ENCODE measurements at places on chromosomes 2 and 18.

DNA sequence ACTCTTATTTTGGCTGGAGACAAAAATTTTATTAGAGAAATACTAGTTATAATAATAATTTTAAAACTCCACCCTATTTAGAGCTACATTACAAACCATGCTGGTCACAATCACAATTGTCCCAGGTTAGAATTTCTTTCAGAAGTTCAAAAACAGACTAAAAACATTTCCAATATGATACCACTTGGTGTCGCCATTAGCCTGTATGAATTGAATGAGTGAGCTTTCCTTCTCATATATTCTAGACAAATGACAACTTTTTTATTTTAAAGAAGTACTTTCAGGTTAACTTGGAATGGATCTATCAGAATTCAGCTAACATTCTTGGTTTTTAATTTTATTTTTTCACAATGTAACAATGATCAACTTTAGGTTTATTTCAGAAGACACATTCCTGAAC is 48.0 kb downstream of the SERPINB8 start:
- no peak for DNase-seq

- DNase-seq: no peak
Measured at GRCh38 chr18:45056926-45057325, 376.2 kb downstream of the SETBP1 start.

DNA sequence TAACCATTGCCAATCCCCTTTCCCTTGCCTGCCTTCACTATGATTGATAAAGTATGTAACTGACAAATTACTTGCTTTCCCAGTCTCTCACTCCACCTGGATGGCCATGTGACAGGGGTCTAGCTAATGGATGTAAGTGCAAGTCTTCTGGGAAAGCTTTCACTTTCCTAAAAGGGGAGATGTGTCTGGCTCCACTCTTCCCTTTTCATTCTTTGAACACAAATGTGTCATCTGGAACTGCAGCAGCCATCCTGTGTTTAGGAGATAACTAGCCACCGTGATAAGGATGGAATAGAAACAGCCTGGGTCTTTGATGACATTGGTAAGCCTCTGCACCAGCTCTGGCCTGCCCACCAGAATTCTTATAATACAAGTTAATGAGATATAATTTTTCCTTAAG is 38.2 kb downstream of the SNRPD1 start:
- no peak for DNase-seq

DNA sequence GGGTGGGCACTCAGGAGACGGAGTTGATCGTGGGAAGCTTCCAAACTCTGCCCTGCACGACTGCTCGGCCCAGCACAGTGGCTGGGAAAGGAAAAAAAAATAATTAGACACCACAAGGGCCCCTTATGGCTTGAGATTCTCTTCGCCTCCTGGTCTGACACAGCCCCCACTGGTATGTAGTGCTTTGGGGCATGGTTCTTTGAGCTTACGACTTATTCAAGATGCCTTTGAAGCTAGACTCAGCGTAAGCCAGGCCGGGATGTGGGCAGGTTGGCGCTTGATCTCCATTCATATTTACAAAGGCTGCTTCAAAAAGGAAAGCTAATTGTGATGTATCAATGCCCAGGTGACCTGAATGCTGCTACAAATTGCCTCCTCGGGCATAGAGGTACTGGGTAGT is 50.5 kb downstream of the CXCR4 start:
- DNase-seq: no peak

DNA sequence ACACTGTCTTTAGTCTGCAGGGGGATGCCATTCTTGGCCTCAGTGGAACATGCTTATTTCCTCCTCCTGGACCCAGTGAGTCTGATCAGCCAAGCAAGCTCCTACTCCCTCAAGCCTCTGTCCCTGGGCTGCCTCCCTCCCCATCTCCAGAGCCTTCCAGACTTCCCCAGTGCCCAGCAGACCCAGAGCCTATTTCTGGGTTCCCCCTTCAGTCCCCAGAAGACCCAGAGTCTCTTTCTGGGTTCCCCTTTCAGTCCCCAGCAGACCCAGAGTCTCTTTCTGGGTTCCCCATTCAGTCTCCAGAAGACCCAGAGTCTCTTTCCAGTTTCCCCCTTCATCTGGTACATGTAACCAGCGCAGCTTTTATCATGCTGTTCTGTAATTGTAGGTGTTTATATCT is 17.0 kb upstream of the PKDCC start:
- DNase-seq: no peak

DNA sequence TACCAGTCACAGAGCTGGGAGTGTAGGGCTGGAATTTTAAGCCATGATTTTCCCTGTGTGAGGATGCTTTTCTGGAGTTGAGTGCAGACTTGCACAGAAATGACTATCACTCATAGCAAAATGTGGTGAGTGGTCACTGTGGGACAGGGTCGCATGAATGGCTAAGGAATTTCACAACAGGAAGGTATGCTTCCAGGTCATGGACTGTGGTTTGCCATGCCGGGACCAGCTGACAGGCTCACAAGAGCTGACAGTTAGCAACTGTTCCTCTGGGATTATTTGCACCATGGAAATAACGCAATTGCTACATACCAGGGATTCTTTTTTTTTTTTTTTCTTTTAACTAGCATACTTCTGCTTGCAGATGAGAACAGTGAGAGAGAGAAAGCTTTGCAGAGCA is 3.8 kb upstream of the UXS1 start:
- no peak for DNase-seq

DNA sequence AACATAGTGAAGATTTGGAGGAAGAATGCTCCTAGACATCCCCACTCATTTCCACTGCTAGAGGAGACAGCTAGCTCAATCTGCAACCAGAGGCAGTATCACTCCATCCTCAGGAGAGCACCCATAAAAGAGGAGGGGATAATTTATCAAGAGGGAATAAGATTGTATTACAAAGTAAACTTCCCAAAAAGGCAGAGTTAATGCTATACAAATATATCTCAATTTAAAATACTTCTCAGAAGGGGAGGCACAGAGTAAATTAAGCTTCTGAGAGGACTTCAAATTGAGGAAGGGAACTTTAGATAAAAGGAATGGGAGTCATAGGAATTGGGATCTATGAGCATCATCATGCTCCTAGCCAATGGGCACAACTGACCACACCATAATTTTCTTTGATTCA is 29.1 kb downstream of the EXOC6B start:
- DNase-seq: no peak

DNA sequence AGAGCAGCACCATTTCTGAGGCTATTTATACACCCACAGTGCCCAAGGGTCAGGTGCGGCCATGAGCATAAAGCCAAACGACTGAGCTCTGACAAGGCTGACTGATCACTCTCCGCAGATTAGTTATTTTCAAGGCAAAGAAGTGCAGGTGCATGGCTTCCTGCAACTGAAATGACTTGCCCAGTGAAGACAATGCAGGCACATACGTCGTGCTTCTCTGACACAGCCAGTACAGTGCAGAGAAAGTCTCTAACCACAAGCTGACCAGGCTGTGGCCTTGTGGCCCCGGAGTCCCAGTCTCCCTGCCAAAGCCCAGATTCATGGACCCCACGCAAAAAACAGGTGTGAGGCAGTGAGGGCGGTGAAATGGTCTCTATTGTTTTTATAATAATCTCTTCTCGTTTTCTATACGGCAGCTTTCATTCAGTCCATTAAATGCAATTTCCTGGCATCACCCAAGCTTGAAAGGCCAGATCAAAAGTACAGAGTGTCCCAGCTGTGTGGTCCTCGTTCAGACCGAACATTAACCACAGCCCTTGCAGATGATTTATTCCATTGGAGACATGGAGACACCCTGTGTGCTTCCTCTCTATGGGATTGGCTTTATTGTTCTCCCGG is 447.0 kb upstream of the ID2 start:
- DNase-seq: no peak

DNA sequence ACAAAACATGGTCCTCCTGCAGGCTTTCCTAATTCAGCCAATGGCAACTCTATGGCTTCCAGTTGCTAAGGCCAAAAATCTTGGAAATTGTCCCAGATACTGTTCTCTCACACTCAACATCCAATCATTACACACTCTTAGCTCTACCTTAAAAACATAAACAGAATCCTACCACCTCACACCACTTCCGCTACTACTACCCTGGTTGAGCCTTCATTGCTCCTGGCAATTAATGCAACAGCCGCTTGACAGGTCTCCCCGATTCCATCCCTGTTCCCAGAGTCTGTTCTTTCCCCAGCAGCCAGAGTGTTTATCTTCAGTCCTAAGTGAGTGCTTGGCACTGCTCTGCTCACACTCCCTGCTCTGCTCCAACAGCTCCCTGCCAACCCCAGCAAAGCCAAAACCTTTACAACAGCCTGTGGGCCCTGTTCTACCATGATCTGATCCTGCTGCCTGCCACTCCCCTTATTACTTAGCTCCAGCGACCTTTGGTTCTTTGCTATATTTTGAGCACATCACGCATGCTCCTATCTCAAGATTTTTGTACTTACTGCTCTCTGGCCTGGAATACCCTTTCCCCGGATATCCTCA is 67.5 kb upstream of the AMMECR1L start:
- no peak for DNase-seq

GRCh38 chr2:201925056-201925455 is 108.6 kb upstream of the FZD7 start:
- no peak for DNase-seq

- DNase-seq: no peak
Measured at GRCh38 chr2:43524177-43524965, 71.5 kb downstream of the THADA start.

DNA sequence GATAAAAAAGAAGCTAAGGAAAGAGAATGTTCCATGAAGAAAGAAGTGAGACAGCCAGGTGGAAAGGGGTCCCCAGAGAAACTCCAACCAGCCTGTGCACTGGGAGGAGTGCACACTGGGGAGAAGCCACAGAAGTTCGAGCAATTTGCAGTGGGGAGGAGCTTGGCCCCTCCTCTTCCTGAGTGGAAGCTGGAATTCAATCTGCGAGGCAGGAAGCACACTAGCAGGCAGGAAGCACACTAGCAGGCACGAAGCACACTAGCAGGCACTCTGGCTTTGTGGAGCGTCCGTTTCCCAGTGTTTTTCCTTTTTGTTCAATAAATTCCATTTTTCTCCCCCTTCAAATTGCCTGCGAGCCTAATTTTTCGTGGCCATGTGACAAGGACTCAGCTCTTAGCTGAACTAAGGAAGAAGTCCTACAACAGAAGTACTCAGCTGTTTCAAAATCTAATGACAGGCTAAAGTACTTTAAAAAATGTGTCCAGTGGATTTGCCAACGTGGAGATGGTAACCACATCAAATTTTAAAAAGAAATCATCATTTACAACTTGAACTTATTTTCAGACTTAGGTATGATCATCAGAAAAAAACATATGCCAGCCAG is 21.4 kb upstream of the SPIRE1 start:
- no peak for DNase-seq

GRCh38 chr2:126719833-126720351 is 63.9 kb downstream of the GYPC start:
- no peak for DNase-seq

DNA sequence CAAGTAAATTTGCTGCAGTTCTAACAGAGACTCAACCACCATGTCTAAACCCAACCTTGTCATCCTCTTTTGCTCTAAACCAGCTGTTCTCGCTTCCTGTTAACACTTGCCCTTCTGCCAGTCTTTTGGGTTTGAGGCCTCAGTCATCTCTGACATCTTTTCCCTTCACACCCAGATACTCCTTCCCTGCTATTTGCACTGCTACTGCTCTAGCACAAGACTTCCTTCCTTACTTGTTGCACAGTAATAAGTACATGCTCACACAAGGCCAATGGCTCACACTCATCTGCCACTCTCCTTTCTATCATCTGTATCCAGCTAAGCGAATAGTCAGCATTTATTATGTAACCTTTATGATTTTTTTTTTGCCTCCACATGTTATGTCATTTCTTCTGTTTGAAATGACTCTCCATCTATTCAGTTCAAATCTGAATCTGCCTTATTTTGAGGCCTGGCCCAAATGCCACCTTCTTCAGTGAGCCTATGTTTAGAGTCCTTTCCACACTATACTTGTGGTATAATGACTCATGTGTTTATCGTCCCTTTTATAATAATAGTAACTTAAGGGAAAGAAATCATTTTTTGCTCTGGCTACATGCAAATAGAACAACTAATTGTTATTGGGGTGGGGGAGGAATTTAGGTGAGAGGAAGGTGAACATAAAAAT is 22.5 kb upstream of the CDKL4 start:
- no peak for DNase-seq

GRCh38 chr2:132448331-132448730 is 31.7 kb downstream of the GPR39 start:
- DNase-seq: no peak

DNA sequence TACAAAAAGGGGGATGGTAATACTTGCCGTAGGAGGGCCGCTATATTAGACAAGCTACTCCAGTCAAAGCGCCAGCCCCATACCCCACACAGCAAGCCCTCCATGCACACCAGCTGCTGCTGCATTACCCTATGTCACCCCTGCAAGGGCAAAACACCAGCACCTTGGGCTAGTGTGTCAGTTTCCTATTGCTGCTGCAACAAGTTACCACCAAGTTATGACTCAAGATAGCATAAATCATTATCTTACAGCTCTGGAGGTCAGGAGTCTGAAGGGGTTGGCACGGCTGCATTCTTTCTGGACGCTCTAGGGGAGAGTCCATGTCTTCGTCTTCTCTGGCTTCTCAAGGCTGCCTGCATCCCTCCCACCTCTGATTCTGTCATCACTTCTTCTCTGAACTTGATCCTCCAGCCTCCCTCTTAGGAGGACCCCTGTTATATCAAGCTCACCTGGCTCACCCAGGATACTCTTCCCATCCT is 88.6 kb upstream of the ACAA2 start:
- no peak for DNase-seq

GRCh38 chr2:200172944-200173581 is 133.4 kb upstream of the SPATS2L start:
- DNase-seq: no peak

DNA sequence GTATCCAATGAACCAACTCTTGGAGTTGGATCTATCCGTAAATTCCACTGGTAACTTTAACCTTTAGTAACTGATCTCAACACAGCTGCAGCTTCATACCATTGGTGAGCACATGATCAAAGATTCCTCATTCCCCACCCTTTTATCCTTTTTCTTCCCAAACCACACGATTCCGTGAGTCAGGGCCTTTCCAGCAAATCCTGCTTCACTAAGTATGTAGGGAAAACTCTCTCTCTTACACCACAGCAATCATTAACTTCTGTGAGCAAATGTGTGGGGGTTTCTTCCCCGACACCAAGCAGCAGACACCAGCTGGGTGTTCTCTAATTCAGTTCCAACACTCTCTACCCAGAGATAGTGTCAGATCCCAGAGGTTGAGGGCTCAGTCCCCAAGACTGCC is 23.5 kb downstream of the ELP2 start:
- DNase-seq: no peak

DNA sequence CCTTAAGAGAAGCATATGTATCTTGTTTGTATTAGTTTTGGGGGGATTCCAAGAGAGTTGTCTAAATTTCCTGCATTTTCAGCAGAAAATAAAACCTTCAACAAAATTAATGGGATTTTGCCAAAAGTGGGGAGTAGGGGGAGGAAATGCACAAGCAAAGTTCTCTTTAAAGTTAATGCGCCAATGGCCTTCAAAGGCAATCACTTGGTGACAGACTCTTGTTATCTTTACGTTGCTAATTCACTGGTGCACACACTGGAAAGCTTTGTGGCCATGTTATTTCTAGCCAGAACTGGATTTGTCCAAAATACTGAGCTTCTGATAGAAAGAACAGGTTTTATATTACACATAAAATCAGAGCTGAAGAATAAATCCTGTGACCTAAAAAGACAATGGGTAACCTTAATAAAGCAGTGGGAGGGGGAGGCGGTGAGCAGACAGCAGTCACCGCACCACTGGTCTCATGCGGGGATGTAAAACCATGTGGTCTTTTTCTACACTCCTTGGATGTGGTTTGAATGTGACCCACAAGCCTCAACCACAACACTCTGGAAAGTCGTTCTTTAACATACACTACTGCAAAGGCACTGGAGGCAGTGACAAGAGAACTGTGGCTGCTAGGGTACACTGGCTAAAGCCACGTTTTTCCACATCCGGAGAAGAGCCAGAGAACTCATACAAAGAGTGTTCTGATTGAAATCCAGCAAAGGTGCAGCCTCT is 176.9 kb upstream of the SMAD7 start:
- DNase-seq: no peak
